Stimulated activated CD8-positive, alpha-beta memory T cell treated with anti-CD3 and anti-CD28 coated beads, Interleukin-15, amount 100 ng/mL, for 48 hours (primary cell): ENCODE measurements at places on chromosomes 16 and 17.
A peak's percentile ranks its signal among the peaks of the same experiment; 100 is the strongest.

DNA sequence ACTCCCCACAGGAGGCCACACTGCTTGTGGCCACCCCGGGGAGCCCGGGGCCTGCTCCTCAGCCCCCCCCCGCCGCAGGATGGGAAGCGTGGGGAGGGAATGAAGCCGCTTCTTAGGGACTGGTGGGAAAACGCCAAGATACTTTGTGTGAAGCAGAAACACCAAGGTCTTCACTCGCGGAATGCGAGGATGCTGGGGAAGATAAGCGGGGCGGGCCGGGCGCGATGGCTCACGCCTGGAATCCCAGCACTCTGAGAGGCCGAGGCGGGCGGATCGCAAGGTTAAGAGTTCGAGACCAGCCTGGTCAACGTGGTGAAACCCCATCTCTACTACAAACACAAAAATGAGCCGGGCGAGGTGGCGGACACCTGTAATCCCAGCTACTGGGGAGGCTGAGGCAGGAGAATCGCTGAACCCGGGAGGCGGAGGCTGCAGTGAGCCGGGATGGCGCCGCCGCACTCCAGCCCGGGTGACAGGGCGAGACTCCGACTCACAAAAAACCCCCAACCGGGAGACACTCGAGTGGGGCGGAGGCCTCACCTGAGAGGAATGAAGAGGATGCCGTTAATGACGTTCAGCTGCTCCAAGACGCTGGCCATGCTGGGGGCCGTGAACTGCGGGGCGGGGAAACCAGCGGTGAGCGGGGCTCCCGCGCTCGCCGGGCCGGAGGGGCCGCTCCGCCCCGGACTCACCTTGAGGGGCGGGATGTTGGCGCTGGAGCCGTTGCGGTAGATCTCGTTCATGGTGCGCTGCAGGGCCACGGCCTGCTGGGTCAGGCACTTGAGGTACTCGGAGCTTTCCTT, 20.3 kb downstream of the CLUH start:
- no peak for DNase-seq

- DNase-seq, result no peak
These were observed 13.6 kb downstream of the KATNB1 start for GRCh38 chr16:57749101-57749692.

DNA sequence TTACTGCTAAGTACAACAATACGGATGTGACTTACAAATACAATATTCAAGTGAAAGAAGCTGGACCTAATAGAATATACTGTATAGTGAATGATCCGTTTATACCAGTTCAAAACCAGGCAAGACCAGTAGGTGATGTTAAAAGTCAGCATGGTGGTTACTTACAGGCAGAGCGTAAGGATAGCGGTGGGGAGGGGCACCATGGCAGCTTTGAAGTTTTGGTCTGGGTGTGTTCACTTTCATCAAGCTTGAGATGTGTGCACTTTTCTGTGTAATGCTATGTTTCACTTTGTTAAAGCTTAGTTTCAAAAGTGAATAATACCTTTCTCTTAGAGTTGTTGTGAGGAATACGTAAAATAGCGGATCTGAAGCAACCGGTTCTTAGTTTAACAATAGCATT, 16.5 kb upstream of the SLC35G3 start:
- DNase-seq, result no peak

DNA sequence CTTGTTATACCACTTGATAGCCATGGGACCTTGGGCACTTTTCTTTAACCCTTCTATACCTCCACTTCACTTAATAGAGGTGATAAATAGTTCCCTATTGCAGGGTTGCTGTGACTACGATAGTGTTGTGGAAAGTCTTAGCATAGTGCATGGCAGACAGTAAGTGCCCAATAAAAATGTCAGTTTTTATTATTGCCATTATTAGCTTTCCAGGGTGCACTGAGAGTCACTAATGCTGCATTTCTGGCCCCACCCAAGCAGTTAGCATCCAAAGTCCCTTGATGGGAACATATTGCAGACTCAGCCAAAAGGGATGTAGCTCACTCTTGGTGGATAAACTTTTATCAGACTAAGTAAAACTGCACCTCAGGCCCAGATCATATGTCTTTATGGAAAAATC, 41.5 kb upstream of the TEKT3 start:
- DNase-seq, result no peak

- DNase-seq, result no peak
These were observed 518 bp downstream of the MT1E start for GRCh38 chr16:56625943-56626654.

GRCh38 chr16:57830890-57831484, 28.7 kb upstream of the KIFC3 start:
- DNase-seq, result no peak

DNA sequence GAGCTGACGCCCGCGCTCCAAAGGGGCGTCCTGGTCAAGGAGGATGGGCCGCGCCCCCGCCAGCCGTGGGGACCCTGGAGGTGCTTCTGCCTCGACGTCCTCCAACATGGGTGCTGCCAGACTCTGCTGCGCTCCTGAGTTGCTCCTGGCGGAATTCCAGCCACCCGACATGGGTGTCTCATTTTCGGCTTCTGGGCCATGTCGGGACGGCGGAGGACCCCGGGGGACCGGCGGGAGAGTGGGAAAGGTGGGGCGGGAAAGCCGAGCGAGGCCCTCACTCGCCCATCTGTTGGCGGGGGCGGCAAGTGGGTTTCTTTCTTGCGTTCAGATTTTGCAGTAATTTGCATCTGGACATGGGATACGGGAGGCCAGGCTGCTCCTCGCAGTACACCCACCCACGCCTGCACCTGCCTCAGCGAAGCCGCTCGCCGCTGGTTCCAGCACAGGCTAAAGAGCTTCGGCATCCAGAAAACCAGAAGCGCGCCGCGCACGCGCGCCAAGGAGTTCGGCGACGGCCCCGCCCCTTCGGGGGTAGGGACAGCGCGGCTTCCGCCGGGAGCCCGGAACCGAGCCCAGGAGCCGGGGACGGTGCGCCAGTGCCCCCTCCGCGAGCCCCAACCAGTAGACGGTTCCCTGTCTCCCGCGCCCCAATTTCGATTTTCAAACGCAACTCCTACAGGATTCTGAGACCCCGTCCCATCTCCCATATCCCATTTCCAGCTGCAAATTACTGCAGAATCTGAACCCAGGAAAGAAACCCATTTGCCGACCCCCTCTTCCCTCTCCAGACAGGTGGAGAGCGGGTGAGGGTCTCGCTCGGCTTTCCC, at the start of gene ARMC7:
TSS of gene ARMC7 (plus strand) at position 563 of the 827 bp plus-strand sequence. CDS start 320 bp downstream, outside the sequence.
- DNase-seq, result peak; percentile 91

DNA sequence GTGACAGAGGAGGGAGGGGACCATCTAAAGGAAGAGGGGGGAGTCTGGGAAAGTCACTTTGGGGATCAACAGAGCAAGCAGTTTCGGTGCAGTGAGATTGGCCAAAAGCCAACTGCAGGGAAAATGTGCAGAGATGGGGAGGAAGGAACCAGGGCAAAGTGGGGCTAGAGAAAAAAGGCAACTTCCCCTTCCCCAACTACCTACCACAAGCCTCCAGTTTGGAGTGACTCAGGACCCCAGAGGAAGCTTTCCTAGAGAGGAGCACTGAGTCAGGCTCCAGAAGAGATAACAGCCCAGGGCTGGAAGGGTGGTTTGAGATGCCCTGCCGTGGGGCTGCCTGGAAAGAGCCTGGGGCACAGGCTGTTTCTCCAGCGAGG, 6.9 kb upstream of the CD300LD start:
- DNase-seq, result no peak

GRCh38 chr17:4994081-4994595, 3.2 kb downstream of the INCA1 start:
- DNase-seq, result no peak

- DNase-seq, result peak; percentile 68
These were observed 51.8 kb downstream of the BEAN1 start for GRCh38 chr16:66478733-66479511.

DNA sequence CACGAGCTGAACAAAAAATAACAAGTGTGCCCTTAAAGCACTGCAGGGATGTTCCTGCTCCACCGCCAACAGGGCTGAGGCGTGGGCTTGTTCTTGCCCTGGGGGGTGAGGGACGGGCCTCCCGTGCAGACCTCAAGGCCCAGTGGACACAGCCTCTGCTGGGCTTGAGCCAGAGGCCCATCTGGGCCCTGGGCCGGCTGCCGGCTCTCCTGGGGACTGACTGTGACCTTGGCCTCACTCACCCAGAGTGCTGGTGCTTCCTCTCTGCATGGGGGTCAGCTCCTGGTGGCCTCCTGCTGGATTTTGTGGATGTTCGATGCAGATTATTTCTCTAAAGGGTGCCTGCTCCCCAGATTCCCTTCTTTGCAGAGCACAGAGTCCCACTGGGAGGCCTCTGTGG, 54.2 kb upstream of the CDR2 start:
- DNase-seq, result no peak

GRCh38 chr17:57077000-57077399, 8.0 kb upstream of the AKAP1 start:
- no peak for DNase-seq

DNA sequence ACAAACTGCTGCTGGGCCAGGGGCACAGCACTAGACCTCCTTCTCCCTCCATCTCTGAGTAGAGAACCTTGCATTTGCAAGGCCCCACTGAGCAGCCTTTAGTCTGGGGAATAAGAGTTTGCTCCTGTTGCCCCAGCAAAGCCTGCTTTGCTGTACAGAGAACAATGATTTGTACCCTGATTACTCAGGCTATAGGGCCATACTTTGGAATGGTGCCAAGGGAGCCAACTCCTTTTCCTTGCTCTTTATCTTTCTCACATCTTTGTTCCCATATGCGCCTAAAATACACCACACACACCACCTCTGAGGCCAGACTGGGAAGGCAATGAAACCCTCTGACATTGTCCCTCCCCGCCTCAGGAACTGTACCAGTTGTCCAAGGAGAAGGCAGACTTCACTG, 21.2 kb downstream of the LIG3 start:
- no peak for DNase-seq

- DNase-seq, result no peak
These were observed 806.2 kb upstream of the EEF2KMT start for GRCh38 chr16:5903832-5904231.

DNA sequence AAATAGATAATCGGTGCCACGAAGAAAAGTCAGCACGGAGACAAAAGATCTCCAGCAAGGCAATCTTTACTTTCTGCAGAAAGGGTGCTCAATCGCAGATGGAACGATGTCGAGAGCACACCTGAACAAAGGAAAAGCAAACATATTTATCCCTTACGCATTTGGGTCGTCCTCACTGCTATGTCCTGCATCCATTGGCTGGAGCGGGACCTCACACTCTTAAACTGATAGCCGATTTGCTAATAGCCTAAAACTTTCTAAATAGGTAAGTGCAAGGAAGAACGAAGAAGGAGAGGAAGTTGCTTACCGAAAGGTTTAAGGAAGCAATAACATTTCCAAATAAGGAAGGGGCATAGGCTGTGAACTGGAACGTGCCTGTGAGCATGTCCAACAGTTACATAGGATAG, 1.2 kb upstream of the AKAP10 start:
- no peak for DNase-seq

DNA sequence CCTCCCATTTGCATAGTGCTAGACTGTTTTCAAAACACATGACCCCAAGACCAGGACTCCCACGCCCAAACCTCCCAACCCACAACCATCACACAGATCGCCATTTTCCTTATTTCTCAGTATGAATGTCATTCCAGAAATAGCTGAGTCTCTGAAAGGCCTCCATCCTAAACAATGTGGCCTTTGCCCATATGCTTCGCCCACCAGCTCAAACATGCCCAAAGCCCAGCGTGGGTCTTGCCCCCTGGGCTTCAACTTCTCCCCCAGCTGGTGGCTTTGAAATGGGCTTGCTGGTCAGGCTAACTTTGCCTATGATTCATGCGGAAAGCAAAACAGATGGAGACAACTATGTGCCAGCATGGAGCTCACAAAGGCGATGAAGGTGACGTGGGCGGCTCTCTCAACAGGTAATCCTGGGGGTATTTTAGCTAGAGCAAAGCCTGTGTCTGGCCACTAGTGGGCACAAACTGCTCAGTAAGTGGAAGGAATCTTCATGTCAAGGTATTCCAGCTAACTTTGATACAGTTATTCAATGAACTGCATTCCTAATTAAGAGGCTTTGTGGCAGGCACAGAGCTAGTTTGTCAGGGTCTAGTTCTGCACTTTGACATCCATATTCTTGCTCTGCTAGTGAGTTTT, 17.1 kb downstream of the PMP22 start:
- DNase-seq, result no peak

DNA sequence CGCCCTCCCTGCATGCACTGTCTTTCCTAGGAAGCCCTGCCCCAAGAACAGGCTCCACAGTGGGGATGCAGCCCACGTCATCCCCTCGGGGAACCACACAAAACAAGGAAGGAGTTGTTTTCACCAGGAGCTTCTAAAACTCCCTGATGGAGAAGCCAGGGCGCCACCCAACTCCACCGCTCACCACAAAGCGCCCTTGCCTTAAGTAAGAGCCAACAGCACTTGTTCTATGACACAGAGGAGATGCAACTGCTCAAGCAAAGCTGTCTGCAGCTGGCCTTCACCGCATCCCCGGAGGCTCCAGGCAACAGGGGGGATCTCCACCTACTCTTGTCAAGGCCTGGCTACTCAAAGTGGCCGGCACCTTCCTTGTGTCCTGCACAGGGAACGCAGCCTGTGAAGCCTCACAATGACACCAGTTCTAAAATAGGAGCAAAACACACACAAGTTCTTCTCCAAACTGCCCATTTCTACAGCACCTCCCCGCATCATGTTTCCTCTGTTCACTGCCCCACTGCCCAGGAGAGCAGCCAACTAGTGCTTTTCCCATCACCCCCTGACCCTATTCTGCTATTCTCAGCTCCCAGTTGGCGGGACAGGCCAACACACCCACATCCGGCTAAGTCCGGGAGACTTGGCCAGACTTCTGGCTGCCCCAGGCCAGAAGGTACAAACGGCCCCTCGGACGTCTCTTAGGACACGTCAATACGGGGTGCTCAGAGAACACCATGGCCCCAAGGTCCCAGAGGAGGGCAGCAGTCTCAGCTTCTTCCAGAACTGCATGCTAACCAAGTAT, 24.2 kb downstream of the MPG start:
- DNase-seq, result no peak

- no peak for DNase-seq
These were observed 19.6 kb downstream of the ATF7IP2 start for GRCh38 chr16:10405386-10405939.

- DNase-seq, result no peak
These were observed 19.7 kb upstream of the SHISA9 start for GRCh38 chr16:12881740-12882139.

GRCh38 chr17:58755577-58756245, at the start of gene PPM1E:
Gene PPM1E (plus strand): TSS chr17:58755854.
- peak; percentile 32 for DNase-seq

GRCh38 chr16:28087675-28088300, 24.3 kb upstream of the GSG1L start:
- DNase-seq, result no peak

- no peak for DNase-seq
These were observed 6.5 kb upstream of the QRICH2 start for GRCh38 chr17:76314392-76315227.

DNA sequence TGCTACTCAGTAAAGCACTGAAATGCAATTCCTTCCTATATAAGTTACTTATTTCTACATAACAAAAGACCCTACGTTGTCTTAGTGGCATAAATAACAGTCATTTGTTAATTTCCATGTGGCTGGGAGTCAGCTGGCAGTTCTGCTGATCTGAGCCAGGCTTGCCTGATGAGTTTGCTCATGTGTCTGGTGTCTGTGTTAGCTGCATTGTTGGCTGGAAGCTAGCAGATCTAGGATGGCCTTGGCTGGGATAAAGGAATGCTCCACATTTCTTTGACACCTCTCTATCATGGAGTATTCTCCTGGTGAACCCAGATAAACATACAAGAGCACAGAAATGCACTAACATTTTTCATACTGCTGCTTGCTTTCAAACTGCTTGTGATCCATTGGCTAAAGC, 264.4 kb upstream of the MON1B start:
- DNase-seq, result no peak
